ENCODE measurements at places on chromosomes 1 and 21.

DNA sequence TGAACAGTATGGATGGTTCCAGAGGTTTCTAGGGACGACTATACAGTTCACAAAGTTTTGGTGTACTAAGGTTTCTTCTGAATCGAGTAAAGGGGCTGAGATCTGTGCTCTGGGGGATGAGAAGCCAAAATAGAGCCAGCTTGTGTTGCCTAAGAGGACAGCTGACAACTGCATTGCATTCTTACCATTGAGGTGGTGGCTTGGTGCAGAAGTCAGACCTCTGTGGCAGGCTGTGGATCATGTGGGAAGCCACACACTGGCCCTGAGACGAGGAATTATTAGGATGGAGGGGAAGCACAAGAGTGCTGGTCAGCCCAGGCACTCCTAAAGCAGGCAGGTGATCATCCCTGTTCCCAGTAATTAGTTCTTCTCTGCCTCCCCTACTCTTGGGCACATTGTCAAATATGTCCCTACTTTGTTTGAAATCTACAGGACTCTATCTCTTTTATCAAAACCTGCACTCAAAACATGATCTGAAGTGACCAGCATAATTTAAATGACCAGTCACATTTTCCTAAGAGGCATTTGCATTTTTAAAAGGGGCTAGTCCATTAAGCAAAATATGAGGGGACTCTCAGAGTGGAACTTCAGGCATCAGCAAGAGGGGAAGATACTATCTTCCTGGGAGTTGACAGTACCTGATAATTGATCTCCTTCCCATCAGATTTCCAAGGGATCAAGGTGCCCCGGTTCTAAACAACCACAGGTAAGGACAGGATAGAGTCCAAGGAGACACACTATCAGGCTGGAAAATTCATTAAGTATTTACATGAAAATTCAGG lies at the start of gene FCRLB:
TSS of gene FCRLB (plus strand) at position 589 of the 782 bp plus-strand sequence. CDS start 1,129 bp downstream, outside the sequence.
- no peak for DNase-seq

DNA sequence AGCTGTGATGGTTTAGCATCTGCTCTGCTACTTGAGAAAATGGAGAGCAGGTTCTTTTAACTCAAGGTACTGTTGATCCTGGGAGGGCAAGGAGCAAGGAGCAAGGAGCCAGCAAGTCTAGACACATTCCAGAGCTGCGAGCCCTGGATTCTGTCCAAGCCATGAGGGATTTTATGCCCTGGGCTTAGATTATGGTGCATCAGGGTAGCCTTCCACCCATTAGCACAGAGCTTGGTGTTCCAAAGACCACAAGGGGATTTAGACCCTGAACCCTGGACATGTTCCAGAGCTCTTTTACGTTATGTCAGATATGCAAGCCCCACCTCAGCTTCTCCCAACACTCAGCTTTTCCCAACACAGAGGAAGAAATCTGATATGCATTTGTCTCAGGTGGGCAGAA lies 2.0 kb upstream of the OR14I1 start:
- DNase-seq, result no peak

- DNase-seq, result no peak
Measured at GRCh38 chr21:24205319-24205718, 1402.0 kb downstream of the MRPL39 start.

DNA sequence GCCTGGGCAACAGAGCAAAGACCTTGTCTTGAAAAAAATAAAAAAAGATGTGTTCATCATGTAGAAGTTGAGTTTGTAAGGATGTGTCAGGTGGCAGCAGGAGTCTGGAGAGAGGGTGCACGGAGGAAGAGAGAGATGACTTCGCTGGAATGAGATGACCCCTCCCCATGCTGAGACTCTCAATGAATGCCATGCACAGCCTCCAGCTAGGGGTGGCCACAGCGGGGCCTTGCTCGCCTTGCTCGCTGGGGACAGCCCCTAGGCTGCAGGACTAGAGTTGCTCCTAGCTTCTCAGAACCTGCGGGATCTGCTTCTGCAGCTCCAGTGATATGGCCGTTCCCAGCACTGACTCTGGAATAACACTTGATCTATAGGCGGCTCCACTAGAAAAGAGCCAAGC lies 6.6 kb upstream of the C2CD2 start:
- no peak for DNase-seq

DNA sequence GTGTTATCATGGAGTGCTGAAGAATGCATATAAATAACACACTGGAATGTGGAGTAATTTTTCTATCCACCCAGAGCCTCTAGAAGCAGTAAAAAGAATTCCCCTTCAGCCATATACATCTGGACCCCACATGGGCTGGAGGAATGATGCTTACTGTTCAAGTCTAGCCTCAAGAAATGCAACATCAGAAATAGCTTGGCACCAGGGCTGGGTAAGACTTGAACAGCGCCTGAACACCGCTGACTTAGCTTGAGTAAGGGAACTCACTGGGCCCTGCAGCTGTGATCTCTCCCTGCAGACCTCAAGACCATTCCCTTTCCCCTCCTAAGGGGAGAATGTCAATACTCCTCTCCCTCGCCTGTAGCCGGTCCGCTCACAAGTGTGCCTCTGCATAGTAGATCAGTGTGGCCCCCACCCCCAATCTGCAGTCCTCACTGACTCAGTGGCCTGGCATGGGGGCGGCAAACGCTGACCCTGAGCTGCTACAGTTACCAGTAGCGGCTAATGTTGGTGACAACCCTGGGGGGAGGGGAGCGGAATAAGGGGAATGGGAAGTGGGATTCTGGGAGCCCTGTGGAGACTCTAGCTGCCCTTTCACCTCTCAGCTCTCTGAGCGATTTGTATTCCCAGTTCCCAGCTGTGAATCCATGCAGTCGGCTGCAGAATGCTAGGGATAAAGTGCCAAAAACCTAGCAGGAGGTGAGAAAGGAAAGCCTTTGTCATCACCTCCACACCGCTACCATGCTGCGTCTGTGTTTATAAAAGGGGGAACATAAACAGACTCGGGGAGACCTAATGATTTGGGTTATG lies 483.9 kb downstream of the DISC1 start:
- no peak for DNase-seq

GRCh38 chr1:1788646-1789431 lies 10.6 kb upstream of the NADK start:
- no peak for DNase-seq

GRCh38 chr1:90977522-90977921 lies 44.3 kb downstream of the ZNF644 start:
- no peak for DNase-seq

DNA sequence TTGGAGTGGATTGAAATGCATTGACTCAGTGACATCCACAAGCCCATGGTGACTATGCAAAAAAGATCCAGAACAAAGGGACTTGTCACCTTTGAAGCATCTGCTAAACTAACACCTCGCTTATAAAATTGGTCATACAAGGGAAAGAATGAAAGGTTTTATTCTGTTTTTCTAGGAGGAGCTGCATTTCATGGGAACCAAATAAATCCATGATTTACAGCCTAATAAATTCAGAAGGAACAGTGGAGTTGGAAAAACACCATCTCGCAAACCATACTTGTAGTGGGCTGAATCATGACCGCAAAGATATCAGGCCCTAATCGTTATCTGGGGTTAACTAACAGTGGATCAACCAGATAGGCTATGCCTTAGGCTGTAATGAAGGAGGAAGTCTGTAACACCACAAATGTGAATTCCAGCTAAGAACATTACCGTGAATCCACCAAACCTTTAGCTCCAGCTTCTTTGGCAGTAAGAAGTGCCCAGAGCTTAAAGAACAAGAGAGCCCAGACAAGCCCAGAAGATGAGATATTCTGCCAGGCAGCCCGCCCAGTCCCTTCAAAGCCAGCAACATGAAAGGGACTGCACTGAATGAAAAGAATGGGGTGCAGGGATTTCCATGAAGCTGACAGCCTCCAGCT lies 27.4 kb downstream of the RSPH1 start:
- no peak for DNase-seq

DNA sequence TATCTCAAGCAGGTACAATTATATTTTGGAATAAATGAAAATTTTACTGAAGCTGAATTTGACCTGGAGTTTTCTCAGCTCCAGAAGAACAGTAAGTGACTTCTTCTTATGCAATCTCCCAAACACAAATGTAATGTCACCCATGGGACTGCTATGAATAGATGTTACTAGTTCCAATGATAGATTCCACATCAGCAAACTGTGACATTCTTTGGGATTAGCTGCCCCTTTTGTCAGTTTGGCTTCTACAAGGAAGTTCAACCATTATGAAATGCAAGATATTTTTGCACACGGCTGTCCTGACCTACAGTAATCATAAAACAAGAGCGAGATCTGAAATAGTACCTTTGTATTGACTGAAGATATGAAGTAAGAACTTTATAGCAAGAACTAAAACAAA lies 27.8 kb upstream of the TSNAX start:
- no peak for DNase-seq

DNA sequence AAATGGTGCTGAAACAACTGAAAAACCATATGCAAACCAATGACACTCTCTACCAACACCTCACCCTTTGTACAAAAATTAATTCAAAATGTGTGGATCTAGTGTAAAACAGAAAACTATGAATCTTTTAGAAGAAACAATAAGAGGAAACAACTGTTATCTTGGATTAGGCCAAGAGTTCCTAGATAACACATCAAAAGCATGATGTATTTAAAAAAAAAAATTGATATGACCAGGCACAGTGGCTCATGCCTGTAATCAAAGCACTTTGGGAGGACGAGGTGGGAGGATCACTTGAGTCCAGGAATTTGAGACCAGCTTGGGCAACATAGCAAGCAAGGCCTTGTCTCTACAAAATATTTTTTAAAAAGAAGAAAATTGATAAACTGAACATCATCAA lies 79.0 kb downstream of the EIF4G3 start:
- DNase-seq, result no peak

GRCh38 chr21:39050841-39051587 lies 132.2 kb downstream of the PSMG1 start:
- DNase-seq, result no peak

DNA sequence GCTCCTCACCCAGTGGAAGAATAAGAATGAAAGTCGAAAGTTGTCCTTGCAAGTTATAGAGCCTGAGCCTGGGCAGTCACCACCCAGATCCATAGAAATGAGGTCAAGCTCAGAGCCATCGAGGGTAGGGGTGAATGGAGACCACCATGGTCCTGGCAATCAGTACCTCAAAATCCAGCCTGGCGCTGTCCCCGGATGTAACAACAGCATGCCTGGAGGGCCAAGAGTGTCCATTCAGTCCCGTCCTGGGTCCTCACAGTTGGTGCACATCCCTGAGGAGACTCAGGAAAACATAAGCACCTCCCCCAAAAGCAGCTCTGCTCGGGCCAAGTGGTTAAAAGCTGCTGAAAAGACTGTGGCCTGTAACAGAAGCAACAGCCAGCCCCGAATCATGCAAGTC lies 41.8 kb downstream of the PLPPR4 start:
- DNase-seq, result no peak

DNA sequence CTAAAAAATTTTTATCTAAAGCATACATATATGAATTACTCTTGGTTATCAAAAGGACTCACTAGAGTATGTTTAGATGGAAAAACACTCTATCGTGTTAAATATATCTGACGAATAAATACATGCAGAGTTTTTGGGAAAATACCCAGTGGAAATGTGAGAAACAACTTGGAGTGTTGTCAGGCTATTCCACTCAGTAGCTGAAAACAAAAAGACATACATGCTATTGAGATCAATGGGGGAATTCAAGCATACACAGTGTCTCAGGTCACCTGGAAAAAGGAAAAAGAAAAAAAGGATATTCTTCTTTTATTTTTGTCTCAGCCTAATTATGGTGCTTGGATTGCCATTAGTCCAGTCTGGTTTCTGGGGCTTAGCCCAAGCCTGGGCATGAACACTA lies 247.0 kb upstream of the LYPLAL1 start:
- DNase-seq, result no peak
